ENCODE measurements at places on chromosomes 1 and 21. TPM values are rescaled to one million over a fixed set of nuclear protein-coding genes. Genes with fewer than 3 reads are reported as not detected.
A peak's percentile ranks its signal among the peaks of the same experiment; 100 is the strongest.

The TACSTD2 gene
- 0.16 TPM for total RNA-seq

The KCND3 gene
- 19.2 TPM for total RNA-seq

The GPR153 gene
- 4.8 TPM for total RNA-seq

The FAM229A gene
- total RNA-seq = 2.1 TPM

The HHIPL2 gene
- total RNA-seq = not detected

The DMRTA2 gene
- total RNA-seq = not detected

The UTS2 gene
- not detected for total RNA-seq

DNA sequence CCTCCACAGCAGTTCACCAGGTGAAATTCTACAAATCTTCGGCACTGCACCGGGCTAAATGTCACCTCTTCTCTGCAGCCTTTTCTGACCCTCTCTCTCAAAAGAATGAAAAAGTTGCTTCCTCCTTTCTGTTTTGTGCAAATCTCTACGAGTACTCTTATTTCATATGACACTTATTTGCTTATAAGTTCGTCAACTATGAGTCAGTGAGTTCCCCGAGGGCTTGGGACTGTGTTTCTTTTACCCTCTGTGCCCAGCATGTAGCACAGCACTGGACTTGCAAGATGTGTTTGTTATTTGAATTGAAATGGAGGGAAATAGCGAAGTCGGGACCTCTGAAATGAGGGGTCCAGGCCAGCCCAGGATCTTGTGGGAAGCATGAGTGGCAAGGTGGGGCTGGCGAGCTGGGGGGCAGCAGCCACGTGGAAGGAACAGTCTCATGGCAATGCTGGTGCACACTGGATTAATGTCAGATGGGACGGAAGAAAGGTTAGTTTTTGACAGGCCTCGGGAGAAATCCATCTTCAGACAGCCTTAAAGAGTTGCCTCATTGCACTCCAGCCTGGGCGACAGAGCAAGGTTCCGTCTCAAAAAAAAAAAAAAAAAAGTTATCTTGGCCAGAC is 6.2 kb downstream of the SLC6A9 start:
- H3K27ac ChIP-seq = no peak overlapping the region
- H3K4me3 ChIP-seq = no peak overlapping the region
- H3K4me1 ChIP-seq = peaks cover 17% of the 10 kb centered on the region
- no peaks in the 10 kb centered on the region for H3K36me3 ChIP-seq

GRCh38 chr1:52592637-52593323 is 9.4 kb upstream of the GPX7 start:
- peaks cover 9% of the 10 kb centered on the region for H3K4me1 ChIP-seq
- no peak for DNase-seq
- no peaks in the 10 kb centered on the region for H3K36me3 ChIP-seq
- H3K27ac ChIP-seq = peak overlapping the region; percentile 27
- no peak overlapping the region for H3K4me3 ChIP-seq

DNA sequence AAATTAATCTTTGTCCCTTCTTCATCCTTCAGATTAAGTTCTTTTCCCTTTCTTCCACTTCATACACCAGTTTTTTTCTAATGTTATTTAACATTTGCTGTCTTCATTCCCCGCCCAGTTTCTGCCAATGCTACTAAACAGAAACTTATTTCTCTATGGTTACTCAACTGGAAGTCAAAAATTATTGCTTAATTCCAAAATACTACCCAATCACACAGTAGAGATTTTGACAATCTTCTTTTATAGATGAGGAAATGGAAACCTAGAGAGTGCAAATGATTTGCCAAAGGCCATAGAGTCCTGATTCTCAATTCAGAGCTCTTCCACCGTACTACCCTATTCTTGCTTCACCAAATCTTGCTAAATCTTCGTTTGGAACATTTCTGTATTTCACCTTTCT is 58.1 kb upstream of the SH3GLB1 start:
- H3K36me3 ChIP-seq = no peaks in the 10 kb centered on the region
- no peak overlapping the region for H3K4me3 ChIP-seq
- no peaks in the 10 kb centered on the region for H3K4me1 ChIP-seq
- H3K27ac ChIP-seq = no peak overlapping the region
- no peak for DNase-seq
- no peaks in the 10 kb centered on the region for H3K27me3 ChIP-seq

- H3K4me1 ChIP-seq = no peaks in the 10 kb centered on the region
- no peak overlapping the region for H3K27ac ChIP-seq
- no peaks in the 10 kb centered on the region for H3K36me3 ChIP-seq
These were observed 354.8 kb upstream of the NFIA start for GRCh38 chr1:60727552-60727951.

DNA sequence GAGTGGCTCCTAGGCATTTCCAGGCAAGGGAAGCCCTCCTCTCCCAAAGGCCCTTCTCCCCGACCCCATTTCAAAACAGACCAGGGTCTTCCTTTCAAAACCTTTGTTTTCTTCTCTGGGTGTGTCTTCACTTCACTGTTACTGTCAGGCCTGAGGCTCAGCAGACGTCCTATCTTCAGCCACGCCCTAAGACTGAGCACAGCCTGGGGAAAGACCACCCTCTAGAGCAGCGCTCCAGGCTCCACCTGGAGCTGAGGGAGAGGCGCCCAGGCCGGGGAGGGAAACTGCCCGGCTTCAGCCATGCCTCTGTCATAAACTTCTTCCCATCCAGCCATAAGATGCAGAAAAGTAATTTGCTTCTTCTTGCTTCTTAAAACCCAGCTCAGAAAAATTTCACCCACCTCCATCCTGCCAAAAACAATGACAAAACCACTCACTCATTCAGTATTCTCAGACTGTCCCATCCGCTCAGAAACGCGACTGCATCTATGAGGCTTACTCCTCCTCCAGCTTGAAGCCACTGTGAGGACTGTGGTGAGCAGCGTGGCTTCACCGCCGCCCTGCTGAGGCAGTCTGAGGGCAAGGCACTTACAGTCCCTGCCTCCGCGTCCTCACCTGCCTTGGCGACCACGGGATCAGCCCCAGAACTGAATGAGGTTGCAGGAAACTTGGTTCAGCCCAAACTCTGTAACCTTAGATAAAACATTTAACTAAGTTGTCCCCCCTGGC is 36.1 kb downstream of the VN1R5 start:
- no peak overlapping the region for H3K4me3 ChIP-seq
- H3K36me3 ChIP-seq = no peaks in the 10 kb centered on the region
- H3K27ac ChIP-seq = no peak overlapping the region

DNA sequence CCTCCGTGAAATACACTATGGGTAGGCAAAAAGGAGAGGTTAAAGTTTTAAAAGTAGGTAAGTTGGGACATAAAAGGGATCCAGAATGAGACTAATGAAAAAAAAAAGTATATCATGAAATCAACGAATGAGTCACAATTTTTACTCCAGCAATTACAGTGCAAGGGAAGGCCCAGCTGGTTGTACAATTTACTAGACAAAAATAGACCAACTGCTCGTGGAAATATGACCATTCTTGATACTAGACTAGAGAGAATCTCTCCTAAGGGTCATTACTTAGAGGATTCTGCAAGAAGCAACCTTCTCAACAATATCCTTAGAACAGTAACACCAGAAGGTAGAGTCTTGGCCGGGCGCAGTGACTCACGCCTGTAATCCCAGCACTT is 55.1 kb upstream of the EFHD2 start:
- no peaks in the 10 kb centered on the region for H3K27me3 ChIP-seq
- no peak for DNase-seq
- no peaks in the 10 kb centered on the region for H3K36me3 ChIP-seq
- no peak overlapping the region for H3K27ac ChIP-seq
- no peaks in the 10 kb centered on the region for H3K4me1 ChIP-seq

GRCh38 chr1:33086384-33086850 is 5.5 kb downstream of the AZIN2 start:
- no peak overlapping the region for H3K4me3 ChIP-seq
- H3K27me3 ChIP-seq = no peaks in the 10 kb centered on the region
- H3K36me3 ChIP-seq = no peaks in the 10 kb centered on the region
- H3K4me1 ChIP-seq = peaks cover 6% of the 10 kb centered on the region
- DNase-seq = peak; percentile 74

- no peak for DNase-seq
- H3K36me3 ChIP-seq = no peaks in the 10 kb centered on the region
- H3K4me1 ChIP-seq = peaks cover 21% of the 10 kb centered on the region
- H3K4me3 ChIP-seq = no peak overlapping the region
These were observed 66.9 kb downstream of the TRABD2B start for GRCh38 chr1:47930210-47930840.

- H3K27ac ChIP-seq = peak overlapping the region; percentile 98
- H3K36me3 ChIP-seq = peaks cover 4% of the 10 kb centered on the region
- DNase-seq = no peak
- no peak overlapping the region for H3K4me3 ChIP-seq
These were observed 9.0 kb downstream of the CLIC4 start for GRCh38 chr1:24754229-24754628.

- no peak for DNase-seq
- H3K27me3 ChIP-seq = peaks cover 14% of the 10 kb centered on the region
- H3K4me3 ChIP-seq = no peak overlapping the region
- no peak overlapping the region for H3K27ac ChIP-seq
- H3K36me3 ChIP-seq = no peaks in the 10 kb centered on the region
These were observed 16.9 kb upstream of the MTF2 start for GRCh38 chr1:93061895-93062792.

DNA sequence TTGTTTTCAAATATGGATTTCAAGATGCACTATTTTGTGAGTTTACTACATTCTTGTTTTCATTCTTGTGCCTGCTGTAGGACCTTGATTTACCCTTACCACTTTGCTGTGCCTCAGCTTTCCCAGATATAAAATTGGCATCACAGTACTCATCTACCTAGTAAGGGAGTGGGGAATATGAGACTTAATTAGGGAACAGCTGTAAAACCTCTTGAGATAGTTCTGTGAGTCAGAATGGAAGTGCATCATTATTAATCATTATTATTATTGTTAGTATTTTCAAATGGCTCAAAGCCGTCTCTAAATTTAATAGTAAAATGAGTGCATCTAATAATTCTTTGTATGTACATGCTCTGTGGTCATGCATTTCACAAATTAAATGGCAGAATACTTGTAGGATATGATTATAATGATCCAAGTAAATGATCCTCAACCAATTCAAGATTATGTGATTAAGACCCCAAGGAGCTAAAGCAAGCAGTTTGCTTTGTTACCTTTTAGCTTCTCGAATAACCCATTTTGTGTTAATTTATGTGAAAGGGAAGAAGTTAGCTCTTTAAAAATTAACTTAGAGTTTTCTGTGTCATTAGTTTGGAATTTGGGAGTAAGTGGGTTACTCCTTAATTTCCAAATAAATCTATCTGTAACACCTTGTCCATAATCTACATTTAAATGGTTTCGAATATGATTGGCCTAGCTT is 155.4 kb downstream of the NFIA start:
- no peak overlapping the region for H3K4me3 ChIP-seq
- no peaks in the 10 kb centered on the region for H3K36me3 ChIP-seq
- H3K4me1 ChIP-seq = peaks cover 57% of the 10 kb centered on the region

DNA sequence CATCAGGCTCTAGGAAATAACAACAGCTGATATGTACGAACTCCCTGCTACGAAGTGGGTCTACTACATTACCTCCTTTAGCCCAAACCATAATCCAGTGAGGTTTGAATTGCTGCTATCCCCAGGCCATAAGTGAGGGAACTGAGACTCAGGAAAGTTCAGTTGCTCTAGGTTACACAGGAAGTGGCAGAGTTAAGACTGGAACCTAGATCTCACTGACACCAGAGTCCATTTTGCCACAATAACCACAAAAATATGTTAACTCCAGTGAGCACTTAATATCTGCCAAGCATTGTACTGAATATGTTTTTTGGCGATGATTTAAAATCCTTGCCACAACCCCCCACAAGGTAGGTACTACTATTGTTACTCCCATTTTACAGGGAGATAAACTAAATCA is 8.9 kb upstream of the TADA1 start:
- peaks cover 50% of the 10 kb centered on the region for H3K27me3 ChIP-seq
- DNase-seq = no peak
- no peak overlapping the region for H3K27ac ChIP-seq
- peaks cover 7% of the 10 kb centered on the region for H3K4me1 ChIP-seq
- H3K36me3 ChIP-seq = no peaks in the 10 kb centered on the region

DNA sequence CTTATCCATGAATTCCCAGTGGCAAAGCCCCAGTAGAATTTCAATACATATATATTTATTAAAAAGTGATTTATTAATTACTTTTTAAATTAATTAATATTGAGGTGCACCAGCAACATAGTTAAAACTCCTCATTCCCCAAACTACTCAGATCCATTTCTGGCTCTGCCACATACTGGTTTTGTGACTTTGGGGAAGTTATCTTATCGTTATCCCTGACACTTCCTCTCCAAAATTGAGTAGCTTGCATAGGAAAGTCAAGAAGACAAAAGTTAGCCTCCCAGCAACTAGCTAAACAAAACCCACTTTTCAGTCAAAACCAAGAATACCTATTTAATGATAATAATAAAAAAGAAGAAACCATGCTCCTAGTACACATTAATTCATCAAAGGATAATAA is 35.9 kb downstream of the TCP10L start:
- H3K4me3 ChIP-seq = no peak overlapping the region
- no peak overlapping the region for H3K27ac ChIP-seq
- H3K27me3 ChIP-seq = no peaks in the 10 kb centered on the region
- no peaks in the 10 kb centered on the region for H3K36me3 ChIP-seq
- H3K4me1 ChIP-seq = no peaks in the 10 kb centered on the region
- DNase-seq = no peak

- H3K4me3 ChIP-seq = no peak overlapping the region
- no peaks in the 10 kb centered on the region for H3K36me3 ChIP-seq
- no peak overlapping the region for H3K27ac ChIP-seq
- H3K4me1 ChIP-seq = no peaks in the 10 kb centered on the region
These were observed 59.4 kb downstream of the SYT6 start for GRCh38 chr1:114094363-114094634.

DNA sequence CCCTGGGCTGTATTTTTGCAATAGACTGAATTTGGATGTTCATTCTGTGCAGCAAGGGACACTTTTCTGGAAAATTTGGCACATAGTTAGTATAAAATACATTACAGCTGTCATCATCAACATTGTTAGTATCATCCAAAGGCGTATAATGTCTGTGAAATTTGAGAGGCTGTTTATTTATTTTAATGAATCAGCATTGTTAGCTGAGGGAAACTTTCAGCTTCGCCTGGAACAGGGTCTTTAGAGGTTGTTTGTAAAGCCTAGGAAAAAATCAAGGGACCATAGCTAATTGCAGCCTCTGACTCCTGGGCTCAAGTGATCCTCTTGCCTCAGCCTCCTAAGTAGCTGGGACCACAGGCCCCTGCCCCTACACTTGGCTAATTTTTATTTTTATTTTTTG is 106.8 kb upstream of the USP24 start:
- H3K27me3 ChIP-seq = no peaks in the 10 kb centered on the region
- H3K4me1 ChIP-seq = peaks cover 19% of the 10 kb centered on the region
- no peak overlapping the region for H3K4me3 ChIP-seq
- H3K27ac ChIP-seq = no peak overlapping the region
- no peak for DNase-seq
- H3K36me3 ChIP-seq = no peaks in the 10 kb centered on the region

GRCh38 chr1:215439549-215439948 is 127.6 kb upstream of the KCTD3 start:
- no peaks in the 10 kb centered on the region for H3K4me1 ChIP-seq
- no peak for DNase-seq
- no peak overlapping the region for H3K4me3 ChIP-seq
- H3K27ac ChIP-seq = no peak overlapping the region

- peak overlapping the region; percentile 37 for H3K27ac ChIP-seq
- peaks cover 32% of the 10 kb centered on the region for H3K4me1 ChIP-seq
- H3K4me3 ChIP-seq = no peak overlapping the region
- peak; percentile 41 for DNase-seq
- no peaks in the 10 kb centered on the region for H3K27me3 ChIP-seq
- no peaks in the 10 kb centered on the region for H3K36me3 ChIP-seq
These were observed 19.0 kb downstream of the SLC37A1 start for GRCh38 chr21:42532466-42533181.

Data from left ventricle myocardium inferior (tissue), 1 donor.